ENCODE measurements at places on chromosomes 4 and X.

GRCh38 chr4:151822331-151822730 is 61.5 kb upstream of the GATB start:
- no peak for DNase-seq

DNA sequence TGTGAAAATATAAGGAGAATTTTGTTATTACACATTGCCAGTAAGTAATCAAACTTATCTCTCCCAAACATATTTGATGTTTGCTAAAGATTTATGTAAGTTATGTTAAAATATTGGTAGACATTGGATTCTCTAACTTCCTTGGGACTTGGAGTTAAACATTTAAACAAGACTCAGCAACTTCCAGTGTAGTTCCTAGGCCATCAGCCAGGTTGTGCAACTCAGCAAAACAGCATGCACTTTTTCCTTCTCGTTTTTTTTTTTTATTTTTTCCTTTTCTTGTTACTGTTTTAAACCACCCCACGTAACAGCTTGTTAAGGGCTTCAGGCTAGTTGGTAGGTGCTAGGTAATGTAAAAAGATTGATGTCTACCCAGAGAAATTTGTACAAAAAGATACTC is 510.4 kb downstream of the ANKRD50 start:
- DNase-seq: no peak

DNA sequence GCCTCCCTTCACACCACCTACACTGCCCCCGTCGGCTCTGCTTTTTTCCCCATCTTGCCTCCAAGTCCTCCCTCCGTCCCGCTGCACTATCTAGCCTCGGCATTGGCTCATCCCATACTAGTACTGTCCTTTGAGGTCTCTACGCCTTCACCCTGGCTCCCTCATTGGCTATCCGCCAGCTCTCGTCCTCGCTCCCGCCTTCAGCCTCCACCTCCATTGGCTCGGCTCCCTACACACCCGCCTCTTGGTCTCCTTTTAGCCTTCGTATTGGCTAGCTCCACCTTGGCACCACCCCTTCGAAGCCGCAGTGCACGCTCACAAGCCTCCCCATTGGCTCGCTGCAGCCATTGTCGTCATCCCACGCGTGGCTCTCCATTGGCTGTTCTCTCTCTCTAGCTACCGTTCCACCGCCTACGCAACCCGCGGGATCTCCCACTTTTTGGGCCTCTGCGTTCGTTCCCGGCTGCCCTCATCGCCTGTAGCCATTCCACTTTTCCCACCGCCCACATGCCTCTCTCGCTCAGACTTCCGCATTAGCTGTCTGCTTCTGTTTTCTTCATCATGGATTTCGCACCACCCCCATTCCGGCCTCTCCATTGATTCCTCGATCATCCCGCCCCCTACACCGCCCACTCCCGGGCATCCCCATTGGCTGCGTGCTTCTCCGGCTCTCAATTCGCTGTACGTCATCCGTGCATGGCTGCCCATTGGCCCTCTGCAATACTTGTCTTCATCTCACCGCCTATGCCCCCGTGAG is 405 bp upstream of the PPP1R3F start:
- peak; percentile 97 for DNase-seq

GRCh38 chr4:113057891-113058290 is 8.4 kb downstream of the ANK2 start:
- peak; percentile 16 for DNase-seq

DNA sequence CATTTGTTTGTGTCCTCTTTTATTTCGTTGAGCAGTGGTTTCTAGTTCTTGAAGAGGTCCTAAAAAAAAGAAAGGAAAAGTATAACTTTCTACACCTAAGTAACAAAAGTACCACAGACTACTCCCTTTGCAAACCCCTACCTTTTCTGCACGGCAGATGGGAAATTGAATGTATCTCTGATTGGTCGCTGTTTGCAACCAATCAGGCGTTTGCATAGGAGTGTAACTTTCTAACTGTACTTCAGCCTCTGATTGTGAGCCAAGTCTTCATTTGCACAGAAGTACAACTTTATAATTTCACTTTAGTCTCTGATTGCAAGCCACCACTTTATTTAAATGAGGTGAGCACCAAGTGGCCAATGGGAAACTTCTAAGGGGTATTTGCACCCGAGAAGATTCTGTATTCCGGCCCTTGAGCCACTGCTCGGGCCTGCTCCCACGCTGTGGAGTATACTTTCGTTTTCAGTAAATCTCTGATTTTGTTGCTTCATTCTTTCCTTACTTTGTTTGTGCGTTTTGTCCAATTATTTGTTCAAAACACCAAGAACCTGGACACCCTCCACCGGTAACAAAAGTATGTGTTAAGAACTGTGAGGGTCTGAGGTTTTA is 40.3 kb upstream of the FHL1 start:
- no peak for DNase-seq

GRCh38 chr4:47852136-47852535 is 14.3 kb upstream of the CORIN start:
- DNase-seq: peak; percentile 88

DNA sequence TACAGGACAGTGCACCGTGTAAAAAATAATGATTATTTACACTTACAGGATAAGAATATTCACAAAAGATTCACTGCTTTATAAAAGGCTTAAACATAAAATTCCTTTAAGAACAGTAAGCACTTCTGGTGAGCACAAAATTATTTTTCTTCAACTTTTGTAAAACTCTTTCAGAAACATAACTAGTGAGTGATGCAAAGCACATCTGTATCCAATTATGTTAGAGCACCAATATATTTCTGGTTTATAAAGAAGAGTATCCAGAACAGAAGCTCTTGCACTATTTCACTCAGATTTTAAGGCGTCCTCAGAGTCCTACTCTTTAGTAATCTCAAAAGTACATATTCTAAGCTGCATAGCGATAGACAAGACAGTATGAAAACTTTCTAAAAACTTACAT is 276.0 kb downstream of the C4orf33 start:
- no peak for DNase-seq

GRCh38 chr4:78332976-78333375 is 218.6 kb upstream of the ANXA3 start:
- DNase-seq: no peak

- no peak for DNase-seq
Measured at GRCh38 chr4:184940500-184940899, 77.8 kb upstream of the HELT start.

DNA sequence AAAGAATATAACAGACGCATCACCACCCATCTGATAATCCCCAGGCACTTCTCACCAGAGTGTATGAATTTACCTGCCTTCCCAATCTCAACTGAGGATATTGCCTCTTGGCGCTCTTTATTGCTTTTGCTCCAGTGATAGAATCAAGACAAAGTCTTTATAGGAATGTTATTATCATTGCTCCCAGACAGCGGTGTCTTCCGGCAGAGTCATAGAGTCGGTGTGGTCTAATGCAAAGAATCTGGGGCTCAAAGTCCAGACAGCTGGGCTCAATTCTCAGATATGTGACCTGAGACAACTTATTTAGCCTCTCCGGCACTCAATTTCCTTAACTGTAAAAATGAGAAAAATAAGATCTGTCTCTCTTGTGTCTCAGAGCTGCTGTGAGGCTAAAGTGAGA is 106.1 kb upstream of the PAK3 start:
- DNase-seq: no peak

- no peak for DNase-seq
Measured at GRCh38 chr4:47270201-47270888, 193.2 kb downstream of the COMMD8 start.

DNA sequence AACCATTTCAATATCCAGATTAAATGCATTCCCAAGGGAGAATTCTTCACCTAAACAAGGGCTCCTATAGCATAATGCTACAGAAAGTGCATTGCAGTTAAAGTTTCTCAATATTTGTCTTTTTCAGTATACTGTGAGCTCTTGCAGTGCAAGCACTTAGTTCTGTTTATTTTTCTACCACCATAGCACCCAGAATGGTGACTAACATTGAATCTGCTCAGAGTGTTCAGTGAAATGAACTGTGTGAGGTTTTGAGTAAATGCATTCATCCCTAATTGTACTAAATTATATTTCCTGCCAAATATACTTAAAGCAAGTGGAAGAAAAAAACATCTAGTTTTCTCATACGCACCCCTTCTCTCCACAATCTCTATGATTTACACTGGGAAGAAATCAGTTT is 383.9 kb downstream of the PCDH7 start:
- DNase-seq: no peak

GRCh38 chr4:76250962-76251361 is 559 bp upstream of the FAM47E start:
- no peak for DNase-seq

DNA sequence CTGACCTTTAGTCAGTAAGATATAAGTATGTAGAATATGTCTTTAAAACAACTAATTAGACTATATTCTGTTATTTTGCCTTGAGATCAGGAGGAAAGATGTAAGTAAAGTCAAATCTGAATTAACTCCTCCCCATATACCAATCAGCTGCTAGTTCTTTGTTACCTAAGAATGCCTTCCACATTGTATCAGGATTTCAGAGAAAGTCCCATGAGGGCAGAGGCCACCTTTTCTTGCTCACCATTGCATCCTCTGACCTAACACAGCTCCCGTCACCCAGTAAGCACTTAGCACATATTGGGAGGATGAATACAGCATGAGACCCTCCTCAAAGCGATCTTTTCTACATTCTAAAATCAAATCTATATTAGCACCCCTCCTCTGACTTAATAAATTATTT is 87.0 kb downstream of the COL25A1 start:
- DNase-seq: no peak

GRCh38 chr4:89287945-89288344 is 19.7 kb downstream of the GPRIN3 start:
- no peak for DNase-seq

- no peak for DNase-seq
Measured at GRCh38 chrX:113522814-113523213, 682.2 kb upstream of the AMOT start.

DNA sequence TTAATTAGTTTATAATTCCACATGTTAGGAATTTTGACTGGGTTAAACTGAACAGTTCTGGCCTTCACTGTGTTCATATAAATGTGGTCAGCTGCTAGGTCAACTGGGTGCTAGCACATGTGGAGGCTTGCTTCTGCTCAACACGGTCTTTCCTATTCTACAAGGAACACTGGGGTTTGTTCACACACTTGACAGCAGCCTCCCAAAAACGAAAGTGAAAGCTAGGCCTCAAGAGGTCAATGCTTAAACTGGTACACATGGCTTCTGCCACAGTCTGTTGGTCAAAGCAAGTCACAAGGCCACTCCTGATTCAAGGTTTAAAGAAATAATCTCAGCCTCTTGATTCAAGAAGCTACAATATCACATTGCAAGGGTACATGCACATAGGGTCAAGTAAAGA is 126.5 kb downstream of the QDPR start:
- peak; percentile 40 for DNase-seq

DNA sequence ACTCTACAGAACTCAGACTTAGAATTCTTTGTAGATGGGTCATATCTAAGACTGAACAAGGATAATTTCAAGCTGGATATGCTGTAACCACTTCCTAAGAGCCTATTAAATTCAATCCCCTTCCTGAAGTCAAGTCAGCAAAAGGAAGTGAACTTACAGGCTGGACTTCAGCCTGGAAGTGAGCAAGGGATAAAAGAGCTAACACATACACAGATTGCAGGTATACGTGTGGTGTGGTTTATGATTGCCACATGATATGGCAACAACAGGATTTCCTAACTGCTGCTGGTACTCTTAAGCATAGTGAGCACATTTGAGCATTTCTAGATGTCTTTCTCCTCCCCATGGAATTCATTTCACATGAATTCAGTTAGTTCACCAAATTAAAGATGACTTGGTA is 38.2 kb upstream of the UXT start:
- no peak for DNase-seq

- no peak for DNase-seq
Measured at GRCh38 chrX:18566748-18567147, 105.2 kb downstream of the RS1 start.

GRCh38 chrX:115911967-115912366 is 258.6 kb upstream of the AGTR2 start:
- DNase-seq: no peak

- DNase-seq: peak; percentile 23
Measured at GRCh38 chr4:108492816-108493595, 127.4 kb upstream of the RPL34 start.

DNA sequence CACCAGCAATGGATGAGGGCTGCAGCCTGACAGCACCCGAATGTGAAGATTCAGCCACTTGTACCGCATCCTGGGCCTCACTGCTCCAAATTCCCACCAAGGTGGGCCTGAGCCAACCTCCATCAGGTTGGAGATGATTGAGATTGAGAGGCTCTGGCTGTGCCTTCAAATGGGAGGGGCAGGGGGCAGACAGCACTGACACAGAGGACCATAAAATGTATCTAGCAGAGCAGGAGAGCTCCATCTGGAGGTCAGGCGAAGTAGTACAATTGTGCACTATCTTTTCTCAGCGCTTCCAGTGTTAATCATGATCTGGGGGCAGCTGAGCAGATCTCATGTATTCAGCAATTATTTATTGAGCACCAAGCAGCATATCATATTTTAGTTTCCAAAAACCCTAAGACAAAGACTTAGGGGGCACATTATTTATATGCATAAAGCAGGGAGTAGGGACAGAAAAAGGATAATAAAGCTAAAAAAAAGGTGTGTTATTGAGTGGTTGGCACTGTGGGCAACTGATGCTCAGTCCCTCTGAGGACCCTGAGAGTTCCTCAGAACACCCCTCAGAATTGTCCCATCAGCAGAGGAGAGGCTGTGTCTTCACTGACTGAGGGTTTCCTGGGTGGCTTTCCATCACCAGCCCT is 31.6 kb upstream of the C1QTNF7 start:
- peak; percentile 60 for DNase-seq

GRCh38 chr4:8303485-8304281 is 34.1 kb downstream of the HTRA3 start:
- DNase-seq: peak; percentile 74

GRCh38 chrX:39238006-39238405 is 436.7 kb downstream of the MID1IP1 start:
- no peak for DNase-seq

DNA sequence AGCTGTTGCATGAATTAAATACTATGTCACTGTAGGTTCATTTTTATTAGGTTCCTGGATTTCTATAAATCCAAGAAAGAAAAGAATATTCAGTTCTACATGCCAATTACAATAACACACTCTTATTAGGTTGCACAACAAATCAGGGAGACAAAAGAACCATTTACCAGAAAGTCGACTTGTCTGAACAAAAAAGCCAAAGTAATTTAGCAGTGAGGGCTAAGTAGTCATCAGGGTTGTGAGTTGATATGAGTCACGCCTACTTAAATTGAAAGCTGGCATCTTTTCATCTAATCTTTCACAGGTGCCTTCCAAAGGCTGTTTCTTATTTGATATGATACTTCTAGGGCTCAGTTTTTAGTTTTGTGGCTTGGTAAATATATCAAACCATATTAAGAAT is 25.4 kb upstream of the GNRHR start:
- DNase-seq: no peak

GRCh38 chr4:10466161-10466560 is 8.9 kb upstream of the ZNF518B start:
- DNase-seq: peak; percentile 36

GRCh38 chrX:51802917-51803688 is 59.9 kb downstream of the GSPT2 start:
- peak; percentile 40 for DNase-seq

Measured in brain microvascular endothelial cell (primary cell).